ENCODE measurements at places on chromosomes 2 and 18. TPM values are rescaled to one million over a fixed set of nuclear protein-coding genes. Genes with fewer than 3 reads are reported as not detected.

DNA sequence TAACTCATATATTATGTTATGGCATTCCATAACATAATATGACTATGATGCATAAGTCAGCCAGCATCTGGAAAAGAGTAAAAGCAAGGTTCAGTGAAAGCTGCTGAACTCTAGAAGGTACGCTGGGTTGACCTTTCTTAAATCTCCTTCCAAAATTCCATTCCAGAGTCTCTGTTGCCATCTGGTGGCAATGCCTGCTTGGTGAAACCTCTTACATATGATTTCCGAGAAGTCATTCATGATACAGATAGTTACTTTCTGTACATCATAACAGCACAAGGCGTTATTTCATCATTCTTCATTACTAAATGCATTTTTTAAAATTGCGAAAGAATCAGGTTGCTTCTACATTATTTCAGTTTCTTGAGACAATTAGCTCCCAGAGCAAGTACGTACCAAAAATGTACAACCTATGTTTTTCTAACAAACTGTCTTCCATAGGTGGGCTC lies 7.0 kb upstream of the EPG5 start:
- peak; percentile 48 for DNase-seq

Gene TEX44
- not detected for polyA plus RNA-seq

DNA sequence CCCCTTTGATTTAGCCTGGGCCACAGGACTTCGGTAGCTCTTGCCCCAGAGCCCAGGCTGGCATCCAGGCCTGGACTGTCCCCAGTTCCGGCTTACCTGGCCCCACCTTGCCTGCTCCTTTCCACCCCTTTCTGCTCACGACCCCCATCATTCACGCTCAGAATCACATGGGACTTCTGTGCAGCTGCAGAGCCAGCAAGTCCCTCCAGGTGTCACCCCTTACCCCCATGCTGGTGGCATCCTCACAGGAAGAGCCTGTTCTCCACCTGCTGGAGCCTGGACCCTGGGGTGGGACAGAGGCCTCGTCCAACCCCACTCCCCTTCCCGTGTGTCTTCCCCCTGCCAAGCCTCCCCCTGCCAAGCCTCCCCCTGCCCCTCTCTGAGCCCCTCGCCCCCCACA lies 7.9 kb upstream of the KCNIP3 start:
- no peak for DNase-seq

Gene TAF4B
- 4.8 TPM for polyA plus RNA-seq

Gene AQP4
- 0.50 TPM for polyA plus RNA-seq

- no peak for DNase-seq
Measured at GRCh38 chr2:229275506-229275905, 4.4 kb upstream of the PID1 start.

DNA sequence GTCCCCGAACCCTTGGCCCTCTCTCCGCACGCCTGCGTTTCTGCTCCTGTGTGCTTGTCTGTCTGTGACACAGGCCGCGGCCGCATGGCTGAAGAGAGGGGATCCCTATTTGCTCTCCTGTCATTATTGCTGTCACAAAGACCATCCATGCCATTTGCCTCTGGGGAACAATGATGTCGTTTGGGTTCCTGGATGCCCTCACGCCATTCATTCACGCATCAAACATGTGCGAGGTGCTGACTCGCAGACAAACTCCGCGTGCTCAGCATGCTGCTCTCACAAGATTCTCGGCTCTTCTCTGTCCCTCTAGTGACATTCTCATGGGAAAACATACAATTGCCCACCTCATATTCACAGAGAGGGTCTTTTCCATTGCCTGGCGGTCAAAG lies 67.8 kb downstream of the ASB1 start:
- no peak for DNase-seq

Gene NPC1
- 30.5 TPM for polyA plus RNA-seq

- peak; percentile 47 for DNase-seq
Measured at GRCh38 chr18:49632588-49632987, 70.7 kb downstream of the LIPG start.

Gene SLC16A14
- polyA plus RNA-seq, result 6.7 TPM

- no peak for DNase-seq
Measured at GRCh38 chr2:126858991-126859390, 39.7 kb upstream of the TEX51 start.

GRCh38 chr2:88810488-88810887 lies 119.0 kb downstream of the RPIA start:
- DNase-seq, result no peak

Gene ERICH2
- polyA plus RNA-seq, result 0.92 TPM

DNA sequence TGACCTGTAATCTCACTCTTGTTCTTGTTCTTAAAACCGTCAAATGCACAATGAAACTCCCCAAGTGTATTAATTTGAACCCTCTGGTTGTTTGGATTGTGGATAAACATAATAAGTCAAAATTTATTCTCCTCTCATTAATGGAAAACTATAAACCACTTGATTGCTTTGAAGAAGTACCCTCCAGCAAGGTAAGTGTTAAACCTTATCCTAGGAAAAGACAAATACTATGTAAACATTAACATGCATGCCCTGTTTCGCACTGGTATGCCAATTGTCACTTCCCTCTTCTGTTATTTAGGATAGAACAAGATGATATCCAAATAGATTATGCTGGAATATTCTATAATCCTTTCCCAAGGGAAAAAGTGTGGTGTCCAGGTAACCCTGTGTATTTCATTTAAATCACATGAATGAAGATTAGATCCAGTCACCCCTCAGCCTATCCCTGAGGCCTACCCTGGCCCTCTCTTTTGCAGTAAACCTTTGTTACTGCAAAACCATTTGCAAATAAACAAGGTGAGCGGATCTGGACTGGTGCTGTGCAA lies 1.3 kb downstream of the ADI1 start:
- no peak for DNase-seq

GRCh38 chr2:3114406-3115185 lies 263.0 kb downstream of the EIPR1 start:
- DNase-seq, result no peak

GRCh38 chr2:46073540-46074046 lies 223.6 kb upstream of the EPAS1 start:
- no peak for DNase-seq

GRCh38 chr2:9228781-9229469 lies 22.3 kb downstream of the ASAP2 start:
- no peak for DNase-seq

DNA sequence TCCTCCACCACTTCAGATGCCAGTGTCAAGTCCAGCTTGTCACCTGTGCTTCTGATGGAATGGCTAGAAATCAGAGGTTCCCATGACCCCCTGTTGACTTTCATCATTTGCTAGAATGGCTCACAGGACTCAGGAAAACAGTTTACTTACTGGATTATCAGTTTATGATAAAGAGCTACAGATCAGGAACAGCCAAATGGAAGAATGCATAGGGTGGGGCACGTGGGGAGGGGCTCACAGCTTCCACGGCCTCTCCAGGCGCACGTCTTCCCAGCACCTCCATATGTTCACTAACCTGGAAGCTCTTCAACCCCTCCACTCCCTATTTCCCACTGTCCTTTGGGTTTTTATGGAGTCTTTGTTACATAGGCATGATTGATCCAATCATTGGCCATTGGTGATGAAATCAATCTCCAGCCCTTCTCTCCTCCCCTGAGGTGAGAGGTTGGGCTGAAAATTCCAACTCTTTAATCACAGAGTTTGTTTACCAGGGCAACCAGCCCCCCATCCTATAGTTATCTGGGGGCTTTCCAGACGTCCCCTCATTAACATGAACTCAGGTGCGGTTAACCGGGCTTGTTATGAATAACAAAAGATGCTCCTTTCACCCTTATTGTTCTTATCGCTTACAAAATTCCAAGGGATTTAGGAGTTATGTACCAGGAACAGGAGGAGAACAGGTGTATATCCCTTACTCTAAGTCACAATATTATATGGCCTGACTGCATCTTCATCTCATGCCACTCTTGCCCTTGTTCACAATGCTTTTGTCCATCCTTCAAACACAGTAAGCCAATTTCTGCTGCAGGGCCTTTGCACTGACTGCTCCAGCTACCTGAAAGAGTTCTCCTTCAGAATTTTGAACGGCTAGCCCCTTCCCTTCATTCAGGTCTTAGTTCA lies 35.2 kb downstream of the ANXA4 start:
- DNase-seq, result no peak

DNA sequence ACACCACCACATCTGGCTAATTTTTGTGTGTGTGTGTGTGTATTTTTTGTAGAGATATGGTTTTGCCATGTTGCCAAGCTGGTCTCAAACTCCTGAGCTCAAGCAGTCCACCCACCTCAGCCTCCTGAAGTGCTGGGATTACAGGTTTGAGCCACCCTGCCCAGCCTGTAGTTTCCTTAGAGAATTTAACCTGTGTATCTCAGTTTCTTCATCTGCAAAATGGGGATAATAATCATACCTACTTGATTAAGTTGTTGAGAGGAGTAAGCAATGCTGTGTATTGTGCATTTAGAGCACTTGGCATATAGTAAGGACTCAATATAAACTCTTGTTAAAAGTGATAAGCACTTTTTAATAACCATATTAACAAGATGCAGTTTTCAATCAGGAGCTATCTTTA lies 6.3 kb upstream of the SANBR start:
- no peak for DNase-seq

GRCh38 chr2:107001964-107002696 lies 116.2 kb upstream of the ST6GAL2 start:
- no peak for DNase-seq

Gene KLHL41
- 4,032 TPM for polyA plus RNA-seq

DNA sequence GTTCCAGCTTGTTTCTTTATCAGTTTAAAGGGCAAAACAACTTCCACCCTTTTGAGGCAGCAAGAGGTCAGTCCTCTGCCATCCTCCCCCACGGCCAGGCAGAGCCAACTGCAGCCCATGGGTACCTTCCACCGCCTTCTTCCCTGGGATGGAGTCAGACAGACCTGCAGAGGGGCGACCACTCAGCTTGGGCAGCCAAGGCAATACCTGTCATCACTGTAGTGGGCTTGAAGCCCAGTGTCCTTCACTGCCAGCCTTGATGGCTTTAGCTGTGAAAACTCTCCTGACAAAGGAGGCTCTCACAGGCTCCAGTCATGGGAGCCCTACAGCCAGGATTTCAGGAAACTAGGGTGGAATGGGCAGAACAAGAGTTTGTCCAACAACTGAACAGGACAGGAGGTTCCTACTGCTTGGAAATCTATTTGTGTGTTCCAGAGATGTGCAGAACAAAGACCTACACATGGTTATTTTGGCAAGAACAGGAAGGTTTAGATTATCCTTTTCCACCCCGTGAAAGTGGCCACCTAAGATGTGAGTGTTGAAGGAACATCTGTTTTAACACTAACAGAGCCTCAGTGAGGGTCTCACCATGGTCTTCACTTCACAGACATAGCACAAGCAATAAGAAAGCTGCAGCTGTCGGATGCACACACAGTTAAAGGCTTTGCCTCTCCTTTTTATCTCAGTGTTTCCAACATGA lies 93.9 kb upstream of the RMDN2 start:
- DNase-seq, result no peak

Gene RAX
- polyA plus RNA-seq, result not detected

GRCh38 chr2:2683606-2684224 lies 352.6 kb upstream of the MYT1L start:
- no peak for DNase-seq

Gene GATA6
- polyA plus RNA-seq, result 1.6 TPM

- no peak for DNase-seq
Measured at GRCh38 chr2:210762604-210763588, 206.5 kb downstream of the CPS1 start.

DNA sequence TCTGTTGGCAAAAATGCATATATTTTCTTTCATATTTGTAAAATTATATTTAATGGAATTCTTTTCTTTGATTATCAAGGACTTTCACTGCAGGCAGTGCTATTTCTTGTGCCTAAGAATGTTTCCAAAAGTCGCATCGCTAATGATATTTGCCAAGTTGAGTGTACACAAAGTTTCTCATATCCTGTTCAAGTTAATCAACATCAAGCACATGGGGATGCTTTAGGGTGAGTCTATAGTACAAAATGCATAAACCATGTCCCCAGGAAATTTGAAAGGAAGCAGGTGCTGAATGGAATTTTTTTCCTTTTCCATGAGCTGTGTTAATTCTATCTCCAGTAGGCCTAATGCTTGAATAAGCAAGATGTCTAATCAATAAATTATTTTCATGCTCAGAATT lies 129.7 kb downstream of the GALNT1 start:
- no peak for DNase-seq

DNA sequence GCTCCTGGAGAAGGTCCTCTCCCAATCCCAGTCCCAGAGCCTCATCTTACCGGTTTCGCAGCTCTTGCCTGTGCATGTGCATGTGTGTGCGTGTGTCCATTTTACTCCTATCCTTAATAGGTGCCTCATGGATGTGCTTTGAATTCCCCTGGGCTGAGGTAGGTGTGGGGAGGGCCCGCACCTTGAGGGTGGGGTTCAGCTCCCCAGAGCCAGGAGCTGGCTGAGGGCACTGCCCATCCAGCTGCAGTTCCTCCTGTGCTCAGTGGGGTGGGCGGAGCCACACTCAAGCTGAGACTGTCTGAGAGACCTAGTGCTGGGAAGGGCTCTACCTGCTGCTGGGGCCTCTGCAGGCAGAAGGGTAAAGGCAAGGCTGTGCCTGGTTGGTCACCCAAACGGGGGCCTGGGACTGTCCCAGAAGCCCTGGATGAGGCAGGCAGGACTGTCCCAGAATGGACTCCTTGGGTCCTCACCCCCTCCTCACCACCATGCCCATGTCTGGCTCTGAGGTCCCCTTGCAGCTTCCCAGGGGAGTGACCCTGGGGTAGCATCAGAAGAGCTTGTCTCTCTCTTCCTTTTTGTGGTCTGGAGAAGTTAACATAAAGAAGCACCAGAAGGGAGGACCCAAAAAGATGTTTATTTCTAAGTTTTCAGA lies 8.9 kb downstream of the GDF7 start:
- DNase-seq, result no peak

Gene CRYGA
- polyA plus RNA-seq, result not detected

GRCh38 chr2:210366675-210367080 lies 51.7 kb upstream of the MYL1 start:
- DNase-seq, result no peak

- DNase-seq, result peak; percentile 86
Measured at GRCh38 chr2:71833855-71834560, 313.7 kb downstream of the CYP26B1 start.

DNA sequence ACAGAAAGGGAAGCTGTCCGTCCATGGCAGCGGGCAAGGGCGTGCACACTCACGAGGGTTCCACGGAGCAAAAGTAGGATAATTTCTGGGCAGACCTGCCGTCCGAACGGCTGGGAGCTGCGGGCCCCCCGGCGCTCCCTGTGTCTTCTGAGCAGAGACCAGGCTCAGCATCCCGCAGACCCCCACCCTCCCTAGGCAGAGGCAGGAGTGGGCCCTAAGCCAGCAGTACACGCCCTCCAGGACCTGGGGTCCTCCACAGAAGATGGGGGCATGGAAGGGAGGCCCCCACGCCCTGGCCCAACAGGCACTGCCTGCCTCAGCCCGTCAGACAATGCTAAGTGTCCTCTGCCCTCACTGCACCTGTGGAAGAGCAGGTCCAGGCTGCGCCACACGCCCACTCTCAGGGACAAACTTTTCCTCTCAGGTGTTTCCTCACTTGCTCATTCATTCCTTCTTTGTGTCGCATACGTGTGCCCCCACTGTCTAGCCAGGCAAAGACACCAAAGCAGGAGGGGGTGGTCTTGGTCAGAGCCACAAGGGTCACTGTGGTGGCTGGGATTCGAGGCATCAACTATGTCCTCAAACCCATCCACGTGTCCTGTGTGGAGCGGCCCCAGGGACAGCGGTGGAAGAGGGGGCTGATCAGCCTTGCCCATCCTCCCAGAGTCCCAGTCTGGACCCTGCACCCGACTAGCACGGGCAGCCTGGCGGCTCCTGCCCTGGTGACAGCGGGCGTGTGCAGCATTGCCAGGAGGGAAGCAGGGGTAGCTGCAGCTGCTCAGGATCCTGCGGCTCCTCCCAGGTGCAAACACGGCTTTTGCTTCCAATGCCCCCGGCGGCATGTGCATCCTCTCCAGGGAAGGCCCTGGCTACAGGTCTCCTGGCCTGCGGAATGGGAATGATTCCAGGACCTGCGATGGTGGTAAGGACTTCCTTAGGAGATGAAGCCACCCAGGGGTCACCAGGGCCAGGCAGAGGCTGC lies 2.4 kb upstream of the GPC1 start:
- DNase-seq, result no peak
